ENCODE measurements at places on chromosomes 12 and 14.

DNA sequence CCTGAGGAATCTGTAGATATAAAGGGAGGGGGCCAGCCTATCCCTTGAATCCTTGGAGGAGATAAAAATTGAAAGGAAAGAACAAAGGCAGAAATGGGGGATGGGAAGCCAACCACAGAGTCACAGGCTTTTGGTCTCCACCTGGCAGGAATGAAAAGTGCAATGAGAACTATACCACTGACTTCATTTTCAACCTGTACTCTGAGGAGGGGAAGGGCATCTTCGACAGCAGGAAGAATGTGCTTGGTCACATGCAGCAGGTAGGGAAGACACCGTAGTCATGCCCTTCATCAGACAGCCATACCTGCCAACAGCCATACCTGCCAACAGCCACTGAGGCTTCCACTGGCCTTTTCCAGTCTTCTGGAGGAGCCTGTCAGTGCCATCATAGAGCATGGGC is 13.4 kb downstream of the ASB8 start:
- DNase-seq, result no peak

- DNase-seq, result peak; percentile 85
These were observed 21.9 kb upstream of the IFT81 start for GRCh38 chr12:110102255-110102654.

DNA sequence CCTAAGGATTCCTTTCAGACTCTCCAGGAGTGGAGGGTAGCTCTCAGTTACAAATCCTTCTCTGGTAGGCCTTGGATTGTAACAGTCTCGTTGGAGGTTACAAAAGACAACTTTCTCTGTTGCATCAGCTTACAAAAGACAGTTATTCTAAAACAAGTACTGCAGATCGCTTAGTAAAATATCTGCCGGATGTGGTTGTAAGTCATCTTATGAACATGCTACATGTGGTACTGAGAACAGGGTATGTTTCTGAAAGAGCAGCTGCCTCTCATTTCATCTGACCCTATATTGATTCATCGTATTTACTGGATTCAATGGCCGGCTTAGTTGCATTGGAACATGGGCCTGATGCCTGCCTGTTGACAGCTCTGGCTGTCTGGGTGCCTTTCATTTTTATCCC is 157.4 kb downstream of the PTCSC3 start:
- DNase-seq, result no peak

GRCh38 chr12:116450406-116450910 is 108.7 kb upstream of the MAP1LC3B2 start:
- no peak for DNase-seq

DNA sequence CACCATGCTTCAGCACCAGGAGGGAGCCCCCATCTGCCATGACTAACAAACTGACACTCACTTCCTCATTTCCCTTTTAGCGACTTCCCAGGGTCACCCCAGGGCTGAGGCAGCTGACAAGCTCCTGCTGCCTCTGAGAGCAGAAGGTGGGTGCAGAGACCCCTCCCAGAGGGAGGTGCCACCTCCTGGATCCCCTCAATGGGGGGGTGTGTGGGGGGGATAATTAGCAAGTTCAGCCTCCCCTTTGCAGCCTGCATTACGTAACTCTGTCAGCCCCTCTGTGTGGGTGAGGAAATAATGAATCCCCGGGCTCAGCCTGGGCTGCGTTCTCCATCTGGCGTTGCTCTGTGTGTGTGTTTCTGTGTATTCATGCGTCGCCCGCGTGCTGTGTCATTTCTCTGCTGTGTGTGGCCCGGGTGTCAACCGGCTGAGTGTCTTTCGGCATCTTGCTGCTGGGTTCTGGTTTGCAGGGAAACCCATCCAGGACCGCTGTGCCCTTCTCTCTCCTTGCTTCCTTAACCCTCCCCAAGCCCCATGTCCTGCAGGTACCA is 28.0 kb downstream of the NOS1 start:
- DNase-seq, result peak; percentile 71

DNA sequence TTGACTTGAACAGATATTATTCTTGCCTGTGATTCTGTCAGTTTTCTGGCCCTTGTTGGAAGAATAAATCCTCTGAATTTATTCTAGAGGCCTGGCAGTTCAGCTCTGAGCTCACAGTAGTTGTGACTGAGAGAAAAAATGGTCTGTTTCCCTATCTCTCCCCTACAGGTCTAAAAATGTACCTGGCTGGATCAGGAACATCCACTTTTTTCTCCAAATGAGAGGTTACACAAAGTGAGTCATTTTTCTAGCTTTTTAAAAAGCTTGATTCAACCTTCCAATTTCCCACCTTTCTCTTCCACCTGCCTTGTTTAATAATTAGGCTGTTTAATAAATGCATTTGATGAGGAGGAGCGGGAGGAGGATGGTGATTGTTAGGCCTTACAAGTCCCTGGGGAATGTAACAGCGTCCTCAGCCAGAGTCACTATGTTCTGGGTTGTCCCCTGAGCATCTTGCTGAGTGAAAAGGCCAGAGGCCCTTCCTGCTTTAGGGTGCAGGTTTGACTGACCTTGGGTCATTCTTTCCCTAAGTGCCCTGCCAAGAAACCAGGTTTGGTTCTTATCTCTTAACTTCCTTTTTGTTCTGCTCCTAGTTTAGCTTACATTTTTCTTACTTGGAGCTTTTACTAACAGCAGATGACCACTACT is 91.7 kb upstream of the FUT8 start:
- no peak for DNase-seq

DNA sequence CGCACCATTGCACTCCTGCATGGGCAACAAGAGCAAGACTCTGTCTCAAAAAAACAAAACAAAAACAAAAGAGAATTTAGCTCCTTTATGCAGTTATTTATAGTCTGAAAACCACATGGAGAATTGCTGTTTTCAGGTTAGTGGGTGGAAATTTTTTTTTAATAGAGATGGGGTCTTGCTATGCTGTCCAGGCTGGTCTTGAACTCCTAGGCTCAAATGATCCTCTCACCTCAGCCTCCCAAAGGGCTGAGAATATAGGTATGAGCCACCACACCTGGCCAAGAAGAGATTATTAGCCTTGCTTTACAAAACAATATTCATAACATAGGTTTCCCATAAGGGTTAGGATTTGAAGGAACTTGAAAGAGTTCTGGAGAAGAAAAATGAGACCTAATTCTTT is 12.1 kb upstream of the SRP54 start:
- DNase-seq, result no peak

DNA sequence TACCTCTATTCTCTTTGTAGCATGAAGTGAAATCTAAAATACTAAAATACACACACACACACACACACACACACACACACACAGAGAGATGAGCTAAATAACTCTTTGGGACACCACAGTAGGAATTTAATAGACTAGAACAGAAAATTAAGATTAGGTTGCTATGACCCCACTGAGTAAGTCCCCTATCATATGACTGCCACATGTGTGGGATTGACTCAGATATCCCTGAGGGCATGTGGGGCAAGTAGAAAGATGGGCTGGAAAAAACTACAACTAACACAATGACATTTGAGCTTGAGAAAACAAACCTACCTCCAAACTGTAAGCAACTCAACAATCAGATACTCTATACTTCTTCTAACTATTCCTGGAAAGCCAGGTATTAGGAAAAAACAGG is 27.0 kb downstream of the SLC25A21 start:
- DNase-seq, result no peak

GRCh38 chr14:67572608-67573007 is 27.5 kb downstream of the PIGH start:
- DNase-seq, result no peak

- no peak for DNase-seq
These were observed 7.4 kb downstream of the REM2 start for GRCh38 chr14:22890416-22890815.

GRCh38 chr14:81178063-81178462 is 42.7 kb downstream of the GTF2A1 start:
- DNase-seq, result no peak

- DNase-seq, result no peak
These were observed 4.2 kb downstream of the GSG1 start for GRCh38 chr12:13099066-13099843.

DNA sequence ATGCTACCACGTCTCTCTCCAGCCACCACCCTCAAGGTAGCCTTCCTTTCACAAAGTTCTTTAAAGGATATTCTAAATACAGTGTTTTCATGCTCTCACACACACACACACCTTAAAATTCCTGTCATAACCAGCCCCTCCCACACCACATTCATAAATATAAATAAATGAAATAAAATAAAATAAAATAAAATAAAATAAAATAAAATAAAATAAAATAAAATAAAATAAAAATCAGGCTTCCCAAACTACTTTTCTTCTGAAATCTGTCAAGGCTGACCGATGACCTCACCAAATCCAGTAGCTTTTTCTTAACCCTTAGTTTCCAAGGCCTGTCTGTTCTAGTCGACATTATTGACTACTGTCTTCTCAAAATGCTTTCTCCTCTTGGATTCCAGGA is 378.4 kb downstream of the SEC23A start:
- DNase-seq, result no peak

GRCh38 chr12:128684352-128684751 is 139.4 kb downstream of the SLC15A4 start:
- no peak for DNase-seq

DNA sequence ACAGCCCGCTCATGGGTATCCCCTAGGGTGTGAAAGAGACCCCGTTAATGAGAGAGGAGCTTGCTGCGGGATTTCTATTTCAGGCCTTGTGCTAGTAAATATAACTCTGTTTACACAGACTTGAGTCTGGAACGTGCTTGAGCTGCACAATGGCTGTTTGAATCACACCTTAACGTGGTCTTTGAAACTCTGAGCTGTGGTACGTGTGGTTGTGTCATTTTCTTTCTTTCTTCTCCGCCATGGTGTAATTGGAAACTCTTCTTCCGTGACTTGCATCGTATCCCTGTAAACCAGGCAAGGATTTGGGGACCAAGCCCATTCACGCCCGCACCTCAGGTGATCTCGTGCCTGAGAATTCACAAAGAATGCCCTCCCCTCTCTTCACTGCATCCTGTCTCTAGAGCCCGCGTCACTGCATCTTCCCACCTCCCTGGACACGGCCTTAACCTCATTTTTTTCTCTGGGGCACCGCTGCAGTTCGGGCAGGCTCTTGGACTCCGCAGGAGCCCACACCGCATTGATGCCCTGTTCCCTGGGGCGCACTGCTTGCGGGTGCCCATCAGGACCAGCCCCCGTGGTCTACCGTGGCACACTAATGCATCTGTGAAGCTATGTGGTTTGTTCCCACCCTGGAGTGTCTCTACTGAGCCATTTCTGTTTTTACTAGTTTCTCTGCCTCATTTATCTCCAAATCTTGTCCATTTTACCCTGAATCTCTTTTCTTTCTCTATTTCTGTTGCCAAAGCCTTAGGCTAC is 78.4 kb upstream of the PARP11 start:
- no peak for DNase-seq

DNA sequence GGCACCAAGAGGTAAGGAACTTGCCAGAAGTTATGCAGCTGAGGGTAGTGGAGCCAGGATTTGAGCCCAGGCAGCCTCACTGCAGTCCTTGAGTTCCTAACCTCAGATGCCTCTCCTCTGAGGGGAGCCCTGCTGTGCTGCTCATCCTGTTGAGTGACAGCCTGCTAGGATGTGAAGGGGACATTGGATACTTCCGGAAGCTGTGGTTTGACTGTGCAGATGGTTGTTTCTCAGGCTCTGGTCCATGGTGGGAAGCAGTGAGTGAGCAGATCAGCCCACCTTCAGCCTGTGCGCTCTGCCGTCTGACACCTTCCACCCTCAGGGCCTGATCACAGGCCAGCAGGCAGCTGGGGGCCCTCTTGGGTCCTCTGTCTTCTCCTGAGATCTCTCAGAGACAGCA is 253.2 kb downstream of the CACNA1C start:
- DNase-seq, result peak; percentile 77

- DNase-seq, result no peak
These were observed 33.0 kb downstream of the P2RX2 start for GRCh38 chr12:132651444-132652100.

DNA sequence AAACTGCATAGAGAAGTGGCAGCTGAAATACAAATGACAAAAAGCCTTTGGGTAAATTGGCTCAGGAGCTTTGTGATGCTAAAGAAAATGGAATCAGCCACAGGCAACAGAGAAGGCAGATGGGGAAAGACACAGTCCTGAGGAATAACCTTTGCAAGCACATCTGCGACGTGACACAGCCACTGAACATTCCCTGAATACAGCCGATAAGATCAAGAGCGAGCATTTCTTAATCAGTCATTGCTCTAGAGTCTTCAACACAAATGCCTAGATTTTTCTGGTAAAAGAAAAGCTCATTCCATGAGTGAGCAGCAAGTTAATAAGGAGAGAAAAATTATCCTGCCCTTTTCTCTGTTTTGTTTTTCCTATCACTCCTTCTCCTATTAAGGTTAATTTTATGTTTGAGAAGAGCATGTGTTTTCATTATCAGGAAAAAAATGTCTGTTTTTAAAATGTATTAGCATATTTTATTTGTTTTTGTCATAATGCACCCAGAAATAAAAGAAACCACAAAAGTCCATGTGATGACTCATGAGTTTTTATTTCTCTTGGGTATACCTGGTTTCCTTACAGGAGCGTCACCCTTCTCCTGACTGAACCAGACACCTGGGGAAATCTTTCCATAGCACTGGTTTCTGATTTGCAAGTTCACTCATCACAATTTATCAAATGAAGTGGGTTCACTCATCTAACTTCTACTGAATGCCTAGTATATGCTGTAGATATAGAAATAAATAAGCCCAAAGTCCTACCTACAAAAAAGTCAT is 45.4 kb upstream of the PCED1B start:
- DNase-seq, result no peak

DNA sequence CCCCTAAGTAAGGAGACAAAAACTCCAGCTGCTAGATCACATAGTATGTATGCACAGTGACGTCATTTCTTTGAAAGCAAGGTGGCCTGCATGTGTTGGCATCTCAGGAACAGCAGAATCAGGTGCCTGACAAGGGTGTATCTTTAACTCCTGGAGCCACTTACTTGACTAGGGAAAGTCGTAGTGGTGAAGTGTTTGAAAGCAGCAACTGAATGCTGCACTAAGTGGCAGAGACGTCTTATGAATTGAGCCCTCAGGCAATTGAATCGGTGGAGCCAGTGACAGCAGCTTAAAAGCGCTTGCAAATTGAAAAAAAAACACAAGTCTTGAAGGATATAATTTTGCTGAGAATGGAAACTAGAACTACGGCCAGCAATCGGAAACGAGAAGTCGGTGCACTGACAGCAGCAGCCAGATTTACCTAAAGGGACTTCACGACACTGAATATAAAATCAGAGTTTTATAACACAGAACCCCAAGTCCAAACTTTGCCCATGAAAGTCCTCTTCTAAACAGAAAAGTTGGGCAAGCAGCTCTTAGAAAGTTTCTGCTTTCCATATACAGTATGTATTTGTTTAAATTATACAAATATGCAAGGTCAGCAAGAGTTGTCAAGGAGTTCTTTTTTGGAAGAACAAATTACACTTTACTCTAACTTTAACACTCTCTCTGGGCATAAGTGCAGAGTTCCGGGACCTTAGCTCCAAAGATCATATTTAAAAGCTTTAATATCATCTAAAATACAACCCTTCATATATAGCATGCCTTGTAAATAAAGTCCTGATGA is 1.1 kb downstream of the IGF1 start:
- no peak for DNase-seq

DNA sequence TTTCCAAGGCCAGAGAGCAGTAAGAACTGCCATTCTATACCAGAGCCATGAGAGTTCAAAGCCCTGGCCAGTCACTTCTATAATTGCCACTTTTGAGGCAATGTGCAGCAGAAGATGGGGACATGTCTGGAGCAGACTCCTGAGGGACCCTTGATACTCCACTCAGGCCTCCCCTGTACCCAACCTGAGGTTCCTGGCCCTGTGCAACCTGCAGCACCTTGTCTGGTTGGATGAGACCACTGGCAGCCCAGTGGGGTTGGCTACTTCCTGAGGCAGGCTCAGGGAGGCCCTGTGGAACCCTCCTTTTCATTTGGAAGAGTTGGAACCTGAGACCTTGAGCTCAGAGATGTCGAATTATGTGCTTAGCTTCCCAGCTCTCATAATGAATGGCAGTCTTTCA is 54.4 kb downstream of the GALNT16 start:
- no peak for DNase-seq

All from WERI-Rb-1 (cell line).